ENCODE measurements at places on chromosomes 6 and 20. TPM values are rescaled to one million over a fixed set of nuclear protein-coding genes. Genes with fewer than 3 reads are reported as not detected.

GRCh38 chr20:59809630-59810448, 123.6 kb downstream of the SYCP2 start:
- no peaks in the 10 kb centered on the region for H3K4me1 ChIP-seq
- no peaks in the 10 kb centered on the region for H3K27me3 ChIP-seq

MYB gene
- total RNA-seq, result 7.2 TPM

- no peak overlapping the region for H3K4me3 ChIP-seq
- no peak overlapping the region for H3K27ac ChIP-seq
- H3K27me3 ChIP-seq, result no peaks in the 10 kb centered on the region
- no peaks in the 10 kb centered on the region for H3K4me1 ChIP-seq
Measured at GRCh38 chr6:16956361-16956760, 145.5 kb upstream of the STMND1 start.

- H3K4me1 ChIP-seq, result no peaks in the 10 kb centered on the region
- H3K36me3 ChIP-seq, result no peaks in the 10 kb centered on the region
- no peak overlapping the region for H3K4me3 ChIP-seq
- no peaks in the 10 kb centered on the region for H3K27me3 ChIP-seq
- no peak for DNase-seq
Measured at GRCh38 chr20:21968486-21968885, 263.0 kb downstream of the PAX1 start.

GRCh38 chr6:17057322-17057721, 44.5 kb upstream of the STMND1 start:
- H3K4me3 ChIP-seq, result no peak overlapping the region
- H3K27ac ChIP-seq, result no peak overlapping the region
- H3K4me1 ChIP-seq, result no peaks in the 10 kb centered on the region
- H3K27me3 ChIP-seq, result no peaks in the 10 kb centered on the region
- no peaks in the 10 kb centered on the region for H3K36me3 ChIP-seq

DNA sequence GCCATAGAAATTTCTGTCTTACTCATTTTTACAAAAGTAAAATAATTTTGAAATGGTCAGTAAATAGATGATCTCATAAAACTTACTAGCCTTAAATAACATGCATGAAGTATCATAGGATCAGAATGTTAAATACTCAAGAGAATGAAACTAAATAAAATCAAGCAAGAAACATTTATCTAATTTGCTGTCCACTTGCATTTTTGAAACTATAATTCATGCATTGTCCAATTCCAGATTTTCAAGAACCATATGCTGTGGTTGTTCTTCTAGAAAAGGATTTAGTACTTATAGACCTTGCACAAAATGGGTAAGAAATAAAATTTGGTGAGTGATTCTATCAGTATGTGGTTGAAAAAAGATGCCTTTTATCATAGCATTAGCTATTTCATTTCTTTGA, 107.0 kb downstream of the STXBP5 start:
- H3K27me3 ChIP-seq, result no peaks in the 10 kb centered on the region
- no peak for DNase-seq
- no peak overlapping the region for H3K4me3 ChIP-seq
- H3K36me3 ChIP-seq, result peaks cover 4% of the 10 kb centered on the region

C6orf163 gene
- 4.7 TPM for total RNA-seq

Measured in prostate gland (tissue), 2 donors.